ENCODE measurements at places on chromosomes 5 and 9. TPM values are rescaled to one million over a fixed set of nuclear protein-coding genes. Genes with fewer than 3 reads are reported as not detected.

- DNase-seq: no peak
These were observed 11.5 kb upstream of the MYOT start for GRCh38 chr5:137856201-137856600.

- no peak for DNase-seq
These were observed 18.8 kb upstream of the RPL26L1 start for GRCh38 chr5:172940268-172941066.

DNA sequence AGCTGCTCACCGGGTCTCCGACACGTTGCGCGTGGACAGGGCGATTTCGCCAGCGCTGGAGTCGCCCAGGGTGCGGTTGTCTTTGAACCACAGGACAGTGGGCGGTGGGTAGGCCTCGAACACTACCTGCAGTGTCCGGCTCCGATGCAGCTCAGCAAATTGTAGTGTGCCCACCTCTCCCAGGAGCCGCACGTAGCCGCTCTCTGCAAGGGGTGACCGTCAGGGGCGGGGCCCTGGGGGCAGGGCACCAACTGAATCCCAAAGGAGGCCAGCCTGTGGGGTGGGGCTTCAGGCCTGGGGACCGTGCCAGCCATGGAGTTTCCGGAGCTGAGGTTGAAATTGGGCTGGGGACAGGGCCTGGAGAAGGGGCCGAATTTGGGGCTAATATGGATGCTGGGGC is 22.9 kb downstream of the PDGFRB start:
- DNase-seq: no peak

Gene SLC45A2
- not detected for total RNA-seq

Gene GPR21
- 1.9 TPM for total RNA-seq

DNA sequence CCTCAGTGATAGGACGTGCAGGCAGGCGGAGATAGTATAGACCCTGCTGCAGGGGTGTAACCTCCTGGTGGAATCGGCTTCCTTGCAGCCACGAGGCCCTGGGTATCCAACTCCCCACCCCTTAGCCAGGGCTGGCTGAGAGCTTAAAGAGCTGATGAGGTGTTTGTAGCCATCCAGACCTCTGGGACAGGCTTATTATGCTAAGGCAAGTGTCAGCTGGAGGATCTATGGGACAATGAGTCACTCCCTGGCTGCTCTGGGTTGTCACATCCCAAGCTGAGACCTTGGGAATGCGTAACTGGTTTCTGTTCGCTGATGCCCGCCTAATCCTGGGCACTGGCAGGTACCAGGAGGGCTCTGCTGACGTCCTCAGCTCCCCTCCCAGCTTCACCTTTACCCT is 38.9 kb downstream of the DAB2IP start:
- DNase-seq: no peak

Measured in natural killer cell (primary cell).